ENCODE measurements at places on chromosomes 11 and 22.

- DNase-seq, result peak; percentile 78
These were observed 18.5 kb upstream of the CBX7 start for GRCh38 chr22:39170825-39171622.

DNA sequence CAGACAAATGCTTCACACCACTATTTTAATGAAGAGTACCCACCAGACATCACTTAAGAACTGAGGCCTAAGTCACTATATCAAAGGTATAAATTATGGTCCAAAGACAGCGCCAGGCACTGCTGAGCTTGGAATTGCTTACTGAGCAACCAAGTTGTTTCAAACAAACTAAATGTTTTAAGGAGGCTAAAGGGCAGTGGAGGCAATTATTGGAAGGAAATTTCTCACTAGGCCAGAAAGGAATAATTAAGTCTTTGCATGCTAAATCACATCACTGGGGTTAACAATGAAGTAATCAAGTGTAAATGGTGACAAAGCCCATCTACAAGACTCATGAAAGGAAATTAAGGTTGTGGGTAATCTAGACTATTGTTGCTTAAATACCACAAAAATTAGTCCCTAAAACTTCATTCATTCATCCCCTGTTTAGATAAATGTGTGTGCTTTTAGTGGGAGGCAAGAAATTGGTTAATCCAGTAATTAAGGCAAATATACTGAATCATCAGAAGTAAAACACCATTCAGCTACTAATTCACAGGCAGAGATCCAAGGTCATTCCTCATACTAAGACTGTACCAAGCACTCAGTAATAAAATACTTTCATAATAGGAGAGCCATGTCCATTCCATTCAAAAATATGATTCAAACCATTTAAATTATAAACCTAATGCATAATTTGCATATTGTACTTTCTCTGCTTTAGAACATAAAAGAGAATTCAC is 21.2 kb downstream of the LGR4 start:
- DNase-seq, result no peak

DNA sequence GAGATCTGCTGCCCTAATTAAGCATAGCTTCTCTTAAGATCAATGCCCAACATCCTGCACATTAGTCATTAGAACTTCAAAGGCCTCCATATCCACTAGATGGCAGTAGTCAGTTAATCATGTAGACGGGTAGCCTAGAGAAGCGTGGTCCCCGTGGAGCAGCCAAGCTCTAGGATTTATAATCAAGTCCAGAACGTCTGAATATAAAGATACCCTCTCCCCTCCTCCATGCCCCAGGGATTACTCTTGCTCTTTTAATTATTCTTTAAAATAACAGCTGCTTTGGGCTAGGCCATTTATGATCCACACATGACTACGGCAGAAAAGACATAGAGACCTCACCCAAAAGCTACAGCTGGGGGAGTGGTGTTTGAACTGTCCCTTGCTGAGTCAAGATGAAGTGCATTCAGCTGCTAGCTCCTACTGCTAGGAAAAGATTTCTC is 327.6 kb upstream of the PLET1 start:
- peak; percentile 37 for DNase-seq

GRCh38 chr22:46908641-46909107 is 146.2 kb downstream of the TBC1D22A start:
- no peak for DNase-seq

- DNase-seq, result no peak
These were observed 86.5 kb downstream of the PDE2A start for GRCh38 chr11:72587696-72588095.

DNA sequence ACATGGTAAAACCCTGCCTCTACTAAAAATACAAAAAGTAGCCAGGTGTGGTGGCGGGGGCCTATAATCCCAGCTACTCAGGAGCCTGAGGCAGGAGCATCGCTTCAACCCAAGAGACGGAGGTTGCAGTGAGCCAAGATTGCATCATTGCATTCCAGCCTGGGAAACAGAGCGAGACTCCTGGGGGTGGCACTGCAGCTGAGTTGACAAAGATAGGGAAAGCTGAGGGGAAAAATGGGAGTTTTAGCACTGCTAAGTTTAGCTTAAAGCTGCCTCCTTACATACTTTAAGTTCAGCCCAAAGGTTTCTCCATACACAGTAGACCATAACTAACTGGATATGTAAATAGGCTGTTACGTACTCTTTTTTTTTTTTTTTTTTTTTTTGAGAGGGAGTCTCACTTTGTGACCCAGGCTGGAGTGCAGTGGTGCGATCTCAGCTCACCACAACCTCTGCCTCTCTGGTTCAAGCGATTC is 9.0 kb upstream of the USP28 start:
- DNase-seq, result no peak

DNA sequence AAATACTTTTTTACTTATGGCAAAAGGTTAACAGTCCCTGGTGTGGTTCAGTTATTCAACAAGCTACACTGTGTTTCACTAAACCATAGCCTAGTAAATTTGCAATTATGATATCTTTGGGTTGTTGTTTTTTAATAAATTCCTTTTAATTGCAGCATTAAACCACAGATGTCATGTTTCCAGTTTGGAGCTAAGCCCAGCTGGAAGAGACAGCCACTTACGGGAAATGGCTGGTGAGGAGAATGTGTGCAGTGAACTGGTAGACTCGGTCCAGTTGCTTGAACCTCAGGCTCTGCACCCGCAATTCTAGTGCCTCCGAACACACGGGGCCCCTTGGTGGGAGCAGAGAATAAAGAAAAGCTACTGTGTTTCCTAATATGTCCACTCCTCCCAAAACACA is 70.8 kb downstream of the WNT11 start:
- no peak for DNase-seq

DNA sequence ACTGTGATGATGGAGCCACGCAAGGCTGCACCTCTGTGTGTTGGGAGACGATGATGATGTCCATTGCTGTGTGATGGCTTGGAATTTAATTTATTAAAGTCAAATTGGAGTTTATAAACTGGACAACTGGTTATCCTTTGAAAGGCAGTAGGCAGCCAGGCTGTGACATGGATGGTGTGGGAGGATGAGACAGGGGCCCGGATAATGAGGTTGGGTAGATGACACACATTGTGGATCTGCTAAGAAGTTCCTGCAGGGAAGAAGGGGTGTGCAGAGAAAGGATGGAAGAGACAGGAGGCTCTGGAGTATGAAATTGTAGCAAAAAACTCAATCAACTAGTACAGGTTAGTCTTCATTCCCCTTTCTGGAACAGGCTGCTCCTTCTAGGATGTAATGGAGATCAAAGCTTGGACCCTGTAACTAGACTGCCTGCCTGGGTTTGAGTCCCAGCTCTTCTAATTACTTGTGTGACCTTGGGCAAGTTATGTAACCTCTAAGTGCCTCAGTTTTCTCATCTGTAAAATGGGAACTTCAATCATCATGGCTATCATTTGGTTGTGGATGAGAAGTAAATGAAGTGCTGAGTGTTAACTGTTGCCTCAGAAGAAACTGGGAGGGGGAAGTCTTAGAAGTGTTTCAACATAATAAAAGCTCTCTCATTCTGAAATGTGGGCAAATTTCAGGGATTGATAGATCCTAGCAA is 4.2 kb upstream of the HINFP start:
- no peak for DNase-seq

DNA sequence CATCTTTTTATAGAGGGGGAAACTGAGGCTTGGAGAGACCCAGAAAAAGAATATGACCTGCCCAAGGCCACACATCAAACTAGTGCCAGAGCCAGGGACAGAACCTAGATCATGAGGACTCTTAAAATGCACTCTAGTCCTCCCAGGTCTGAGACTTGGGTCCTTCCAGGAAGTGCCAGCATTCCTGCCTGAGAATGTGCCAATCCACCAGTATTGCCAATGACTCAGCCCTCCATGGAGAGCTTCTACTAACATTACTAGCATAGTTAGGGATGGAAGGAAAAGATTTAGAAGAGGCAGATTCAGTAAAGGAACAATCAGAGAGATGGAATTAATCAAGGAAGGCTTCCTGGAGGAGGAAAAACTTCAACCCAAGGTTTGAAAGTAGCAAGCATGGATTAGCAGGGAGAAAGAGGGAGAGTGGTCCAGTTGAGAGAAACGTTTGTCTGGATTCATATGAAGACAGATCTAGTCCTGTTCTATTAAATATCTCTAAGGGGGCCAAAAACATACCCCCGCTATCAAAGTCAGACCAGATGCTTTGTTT is 20.1 kb upstream of the SMIM35 start:
- no peak for DNase-seq

DNA sequence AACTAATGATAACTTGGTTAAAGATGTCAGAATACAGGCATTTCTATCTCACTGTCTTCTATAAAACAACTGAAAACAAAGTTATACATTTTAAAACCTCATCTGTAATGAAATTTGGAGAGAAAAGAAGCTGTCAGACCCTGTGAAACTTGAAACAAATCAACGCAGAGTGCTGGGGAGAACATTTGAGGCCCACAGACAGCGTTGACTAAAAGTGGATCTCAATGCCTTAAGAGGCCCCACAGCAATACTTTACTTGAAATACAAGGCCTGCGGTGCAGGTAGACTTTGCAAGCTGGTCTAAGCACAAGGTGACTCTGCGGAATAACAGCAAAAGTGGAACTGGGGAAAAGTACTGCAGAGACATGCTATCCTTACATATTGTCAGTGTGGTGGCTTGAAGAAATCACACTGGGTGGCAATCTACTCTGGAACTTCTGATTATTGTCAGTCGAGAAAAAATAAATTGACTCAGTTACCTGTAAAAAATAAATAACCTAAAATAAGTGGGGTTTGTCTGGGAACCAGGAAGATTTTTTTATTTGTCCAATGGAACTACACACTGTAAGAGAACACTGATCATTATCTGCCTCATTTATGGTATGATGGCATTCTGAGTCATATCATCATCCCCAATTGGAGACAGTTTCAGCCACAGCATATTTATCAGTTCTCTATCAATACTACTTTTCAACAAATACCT is 138.9 kb downstream of the LUZP2 start:
- no peak for DNase-seq

- no peak for DNase-seq
These were observed 4.7 kb downstream of the B3GNT6 start for GRCh38 chr11:77038825-77039326.

GRCh38 chr11:96361778-96362177 is 18.8 kb upstream of the MAML2 start:
- DNase-seq, result no peak

DNA sequence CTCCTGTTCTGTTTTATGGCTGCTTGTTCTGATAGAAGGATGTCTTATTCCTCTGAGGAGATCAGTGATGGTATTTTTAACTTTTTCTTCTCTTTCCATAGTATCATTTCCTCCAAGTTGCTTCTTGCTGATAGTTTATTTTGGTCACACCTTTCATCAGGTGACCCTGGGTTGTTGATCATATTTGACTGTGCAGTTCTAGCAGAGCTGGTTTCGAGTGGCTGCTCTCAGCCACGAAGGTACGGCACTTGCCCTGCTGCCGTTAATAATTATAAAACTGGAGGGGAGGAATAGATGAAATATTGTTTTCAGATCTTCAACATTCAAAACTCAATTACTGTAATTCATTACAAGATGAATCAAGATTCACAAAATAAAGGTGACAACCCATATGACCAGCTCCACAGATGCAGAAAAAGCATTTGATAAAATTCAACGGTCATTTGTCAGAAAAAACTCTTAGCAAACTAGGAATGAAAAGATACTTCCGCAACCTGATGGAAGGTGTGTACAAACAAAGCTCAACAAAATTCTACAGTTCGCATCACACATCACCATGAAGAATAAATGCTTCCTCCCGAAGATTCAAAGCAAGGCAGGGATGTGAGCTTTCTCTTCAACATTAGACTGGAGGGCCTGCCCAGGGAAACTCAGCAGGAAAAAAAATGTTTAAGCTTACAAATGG is 59.2 kb upstream of the RTL6 start:
- DNase-seq, result no peak

GRCh38 chr11:86849679-86850078 is 49.3 kb downstream of the PRSS23 start:
- DNase-seq, result no peak

DNA sequence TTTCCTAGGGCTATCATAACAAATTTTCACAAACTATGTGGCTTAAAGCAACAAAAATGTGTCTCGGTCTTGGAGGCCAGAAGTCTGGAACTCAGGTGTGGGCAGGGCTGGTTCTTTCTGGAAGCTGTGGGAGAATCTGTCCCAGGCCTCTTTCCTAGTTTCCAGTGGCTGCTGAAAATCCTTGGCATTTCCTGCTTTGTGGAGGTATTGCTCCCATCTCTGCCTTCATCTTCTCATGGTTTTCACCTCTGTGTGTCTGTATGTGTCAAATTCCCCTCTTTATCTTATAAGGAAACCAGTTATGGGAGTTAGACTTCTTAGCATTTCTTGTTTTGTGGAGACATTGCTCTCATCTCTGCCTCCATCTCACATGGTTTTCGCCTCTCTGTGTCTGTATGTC is 130.4 kb upstream of the PLET1 start:
- DNase-seq, result no peak

DNA sequence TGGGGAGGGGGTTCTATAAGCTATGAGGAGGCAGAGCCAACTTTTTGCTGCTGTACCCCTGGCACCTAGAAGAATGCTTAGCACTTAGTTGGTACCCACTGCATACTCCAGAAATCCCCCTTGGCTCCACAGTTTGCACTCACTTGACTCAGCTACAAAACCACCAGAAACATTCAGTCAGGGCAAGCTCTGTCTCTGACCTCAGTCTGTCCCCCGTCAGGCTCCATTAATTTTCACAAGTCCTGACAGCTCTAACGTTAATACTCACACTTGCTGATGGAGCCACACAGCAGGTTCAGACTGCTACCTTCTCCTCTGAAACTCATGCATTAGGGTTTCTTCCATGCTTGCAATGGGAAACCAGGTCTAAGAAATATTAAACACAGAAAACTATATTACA is 81.7 kb downstream of the MPPED2 start:
- no peak for DNase-seq

DNA sequence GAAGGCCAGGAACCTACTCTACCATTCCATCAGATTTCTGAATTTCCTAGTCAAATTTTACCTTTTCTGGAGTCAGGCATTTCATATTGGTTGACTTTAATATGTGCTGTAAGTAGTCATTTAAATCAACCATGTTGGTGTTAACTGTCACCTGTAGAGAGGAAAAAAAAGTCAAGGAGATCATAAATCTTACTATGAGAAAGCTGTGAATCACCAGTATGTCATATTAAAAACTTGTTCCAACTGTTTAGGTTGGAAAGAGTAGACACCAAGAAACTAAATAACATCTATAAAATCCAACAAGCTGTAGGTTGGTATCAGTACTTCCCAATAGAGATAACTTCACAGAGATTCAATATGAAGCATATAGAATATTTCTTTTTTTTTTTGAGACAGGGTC is 39.5 kb downstream of the COPB1 start:
- DNase-seq, result no peak

DNA sequence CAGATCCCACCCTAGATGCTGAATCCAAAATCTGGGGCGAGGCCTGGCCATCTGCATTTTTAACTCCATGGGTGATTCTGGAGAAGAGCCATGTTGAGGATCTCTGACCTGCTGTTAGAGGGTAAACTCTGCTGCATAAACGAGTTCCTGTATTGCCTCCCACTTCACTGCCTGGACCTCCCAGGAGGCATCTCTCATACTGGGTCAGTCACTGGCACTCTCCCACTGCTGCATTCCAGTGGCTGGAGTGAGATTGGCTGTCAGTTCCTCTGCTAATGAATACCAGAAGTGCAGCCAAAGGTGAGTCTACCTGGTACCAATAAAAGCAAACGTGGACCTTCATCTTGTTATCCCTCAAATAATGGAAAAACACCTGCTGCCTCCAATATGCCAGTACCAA is 10.3 kb downstream of the POLDIP3 start:
- no peak for DNase-seq

- DNase-seq, result no peak
These were observed 4.9 kb upstream of the CCDC34 start for GRCh38 chr11:27367881-27368280.

GRCh38 chr11:66970371-66970806 is 4.7 kb upstream of the C11orf86 start:
- no peak for DNase-seq

Measured in central memory CD4-positive, alpha-beta T cell (primary cell).